Stimulated activated CD4-positive, alpha-beta T cell treated with anti-CD3 and anti-CD28 coated beads, Interleukin-4, amount 100 ng/mL, for 24 hours (primary cell): ENCODE measurements at places on chromosomes 7 and 10.

GRCh38 chr10:36468620-36469019 lies 656.8 kb upstream of the ANKRD30A start:
- DNase-seq, result no peak

DNA sequence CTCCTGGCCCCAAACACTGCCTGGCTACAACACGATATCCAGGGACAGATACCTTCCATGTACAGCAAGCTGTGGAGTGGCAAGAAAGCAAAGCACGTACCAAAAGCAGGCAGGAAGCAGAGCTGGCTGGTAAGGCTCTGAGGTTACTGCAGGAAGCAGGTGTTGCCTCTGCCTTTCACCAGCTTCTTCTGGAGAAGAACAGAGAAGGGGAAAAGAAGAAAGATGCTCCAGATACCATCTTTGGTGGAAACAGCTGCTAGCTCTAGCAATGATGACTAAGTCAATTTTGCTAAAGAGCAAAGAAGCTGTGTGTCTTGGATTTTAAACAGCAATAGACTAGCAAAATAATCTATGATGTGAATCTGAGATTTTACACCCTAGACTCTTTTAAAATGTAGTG lies 34.9 kb upstream of the PRSS1 start:
- peak; percentile 7 for DNase-seq

GRCh38 chr7:127792528-127793342 lies 140.7 kb downstream of the SND1 start:
- DNase-seq, result peak; percentile 25

GRCh38 chr10:29022513-29022912 lies 266.4 kb upstream of the LYZL1 start:
- DNase-seq, result no peak

GRCh38 chr7:18685971-18686370 lies 190.4 kb downstream of the HDAC9 start:
- DNase-seq, result no peak

- no peak for DNase-seq
These were observed 22.8 kb downstream of the GNA12 start for GRCh38 chr7:2821161-2821841.

DNA sequence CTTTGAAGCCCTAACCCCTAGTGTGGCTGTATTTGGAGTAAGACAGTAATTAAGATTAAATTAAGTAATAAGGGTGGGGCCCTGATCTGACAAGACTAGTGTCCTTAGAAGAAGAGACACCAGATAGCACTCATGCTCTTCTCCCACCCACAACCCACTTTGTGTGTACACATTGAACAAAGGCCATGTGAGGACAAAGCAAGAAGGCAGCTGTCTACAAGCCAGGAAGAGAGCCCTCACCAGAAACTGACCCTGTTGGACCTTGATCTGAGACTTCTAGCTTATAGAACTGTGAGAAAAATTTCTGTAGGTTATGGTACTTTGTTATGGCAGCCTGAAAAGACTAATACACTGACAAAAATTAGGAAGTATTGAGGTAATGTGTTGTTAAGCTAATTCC lies 59.8 kb downstream of the ZFAND4 start:
- DNase-seq, result no peak

DNA sequence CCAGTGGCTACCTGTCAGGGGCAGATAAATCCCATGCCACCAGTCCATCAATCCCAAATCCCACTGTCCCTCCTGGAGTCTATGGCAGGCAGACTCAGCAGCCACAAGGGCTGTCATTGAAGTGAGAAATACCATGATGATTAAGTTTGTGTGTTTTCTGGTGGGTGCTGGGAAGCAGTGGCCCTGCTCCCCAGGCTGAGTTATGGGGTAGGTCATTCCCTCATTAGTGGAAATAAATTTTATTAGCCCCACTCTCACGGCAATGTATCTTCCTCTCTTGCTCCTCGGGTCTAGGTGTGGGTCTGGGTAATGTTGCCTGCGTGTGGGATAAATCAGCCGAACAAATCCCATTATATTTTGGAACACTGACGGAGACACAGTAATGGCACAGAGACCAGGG lies 76.8 kb downstream of the PLXNA4 start:
- DNase-seq, result no peak
